ENCODE measurements at places on chromosomes 6 and 20.
A peak's percentile ranks its signal among the peaks of the same experiment; 100 is the strongest.

DNA sequence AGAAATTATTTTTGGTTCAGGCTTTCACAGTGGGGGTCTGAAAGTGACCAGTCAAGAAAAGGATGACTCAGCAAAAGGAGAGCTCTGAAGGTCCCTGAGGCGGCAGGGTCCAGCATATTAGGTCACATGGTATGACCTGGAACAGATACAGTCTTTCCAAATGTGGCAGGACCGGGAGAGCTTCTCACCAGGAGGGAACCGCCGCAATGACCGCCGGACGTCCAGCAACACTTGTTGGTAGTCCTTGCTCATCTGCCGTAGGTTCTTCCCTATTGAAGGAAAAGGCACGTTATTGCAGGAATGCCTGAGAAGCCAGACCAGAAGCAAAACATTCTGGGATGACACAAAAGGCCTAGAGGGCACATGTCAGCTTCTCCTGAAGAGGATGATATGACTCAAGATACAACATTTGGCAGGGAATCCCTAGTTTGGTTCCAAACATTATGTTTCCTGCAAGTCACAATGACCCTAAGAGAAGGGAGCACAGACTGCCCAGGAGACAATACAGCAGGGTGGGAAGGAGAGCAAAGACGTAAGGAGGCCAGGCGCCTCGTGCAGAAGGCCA, 17.4 kb downstream of the TBC1D20 start:
- no peak for DNase-seq

GRCh38 chr6:21665392-21666200, 72.0 kb downstream of the SOX4 start:
- no peak for DNase-seq

DNA sequence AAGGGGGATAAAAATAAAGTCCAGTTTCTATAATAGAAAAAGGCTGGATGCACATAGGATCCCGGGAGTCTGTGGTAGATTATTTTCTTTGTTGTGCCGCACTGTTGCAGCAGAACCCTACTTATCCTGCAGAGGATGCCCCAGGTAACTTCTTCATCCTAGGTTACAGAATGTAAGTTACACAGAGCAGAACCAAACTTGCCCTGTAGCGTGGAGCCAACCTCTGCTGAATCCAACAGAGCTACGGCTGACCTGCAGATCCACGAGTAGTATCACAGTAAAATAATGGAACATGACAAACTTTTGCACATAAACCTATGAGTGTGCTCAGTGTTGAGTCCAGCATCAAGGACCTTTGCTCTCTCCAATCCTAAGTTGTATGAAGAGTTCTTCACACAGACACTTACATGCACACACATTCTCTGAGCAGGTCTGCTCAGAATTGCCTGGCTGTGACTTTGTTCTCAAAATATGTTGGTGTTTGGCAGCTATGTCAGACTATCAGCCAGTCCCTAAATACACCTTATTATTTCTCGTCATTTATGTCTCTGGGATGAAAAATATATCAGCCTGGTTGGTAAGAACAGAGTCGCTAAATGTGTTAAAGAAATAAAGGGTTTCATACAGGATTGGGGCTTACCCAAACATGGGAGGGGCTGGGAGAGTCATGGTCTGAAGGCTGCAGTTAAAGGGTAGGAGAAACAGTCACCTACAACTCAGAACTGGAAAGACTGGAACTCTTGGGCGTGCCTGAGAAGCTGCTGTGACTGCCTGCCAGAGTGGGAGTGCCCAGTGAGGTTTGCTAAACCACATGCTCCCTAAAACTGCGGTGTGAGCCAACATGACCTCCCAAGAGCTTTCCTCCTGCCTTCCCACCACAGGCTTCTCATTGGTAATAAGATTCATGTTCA, 165.1 kb upstream of the SLC24A3 start:
- no peak for DNase-seq

DNA sequence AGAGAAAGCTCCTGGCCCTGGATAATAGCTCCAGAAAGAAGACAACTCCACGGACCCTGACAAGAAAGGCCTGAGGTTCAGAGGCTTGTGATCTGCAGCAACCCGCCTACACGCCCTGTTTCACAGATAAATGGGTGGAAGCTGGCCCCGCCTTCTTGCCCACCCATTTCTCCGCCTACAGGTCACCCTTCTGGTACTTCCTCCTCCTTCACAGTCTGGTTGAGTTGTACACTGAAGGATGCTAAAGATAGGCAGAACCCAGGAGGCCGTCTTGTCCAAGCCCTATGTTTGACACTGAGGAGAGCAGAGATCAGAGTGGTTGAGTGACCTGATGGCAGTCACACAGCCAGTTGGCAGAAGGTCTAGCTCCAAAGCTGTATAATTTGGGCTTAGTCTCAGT, 34.2 kb upstream of the MDGA1 start:
- DNase-seq = no peak

GRCh38 chr20:11714886-11715285, 202.8 kb upstream of the BTBD3 start:
- DNase-seq = no peak

GRCh38 chr6:147712841-147713240, 204.4 kb downstream of the SAMD5 start:
- no peak for DNase-seq

GRCh38 chr6:106748547-106749207, 119.3 kb downstream of the QRSL1 start:
- no peak for DNase-seq

GRCh38 chr20:25005220-25005619, 12.7 kb upstream of the APMAP start:
- no peak for DNase-seq

GRCh38 chr6:127423921-127424320, 35.3 kb downstream of the KIAA0408 start:
- no peak for DNase-seq

DNA sequence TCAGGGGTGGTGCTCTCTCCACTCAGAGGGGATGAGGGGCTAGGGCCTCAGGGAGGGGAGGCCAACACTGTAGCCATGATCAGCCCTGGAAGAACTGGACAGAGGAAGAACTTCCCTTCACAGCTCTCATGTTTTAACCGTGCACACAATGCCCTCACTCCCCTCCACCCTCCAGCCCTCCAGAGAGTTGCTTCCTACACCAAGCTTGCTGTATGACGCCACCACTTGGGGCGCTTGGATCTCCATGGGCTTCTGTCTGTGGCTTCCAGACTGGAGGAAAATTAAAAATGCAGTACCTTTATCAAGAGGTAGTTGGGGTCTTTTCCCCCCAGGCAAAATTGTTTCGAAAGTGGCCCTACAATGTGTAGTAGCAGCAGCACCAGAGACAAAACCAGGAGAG, 48.4 kb downstream of the ARHGAP40 start:
- DNase-seq = no peak

- no peak for DNase-seq
Measured at GRCh38 chr20:19495905-19496703, 262.0 kb upstream of the RIN2 start.

- DNase-seq = no peak
Measured at GRCh38 chr6:44926556-44926955, 401.6 kb upstream of the RUNX2 start.

DNA sequence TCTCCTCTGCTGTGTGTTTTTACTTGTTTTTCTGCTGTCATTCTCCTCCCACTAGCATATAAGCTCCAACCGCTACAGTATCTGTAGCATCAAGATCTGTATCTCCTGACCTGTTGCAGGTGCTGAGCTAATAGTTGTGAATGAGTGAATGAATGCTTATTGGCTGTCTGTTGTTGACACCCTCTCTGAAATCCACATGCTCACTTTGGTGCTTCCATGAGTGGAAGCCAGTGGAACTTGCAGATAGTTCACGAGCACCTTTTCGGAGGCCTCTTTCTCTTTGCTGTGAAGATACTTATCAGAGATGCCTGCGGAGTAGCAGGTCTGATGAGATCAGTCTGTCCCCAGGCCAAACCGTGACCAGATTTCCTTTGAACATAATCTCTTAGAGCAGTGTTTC, 117.3 kb downstream of the EYA2 start:
- DNase-seq = no peak

DNA sequence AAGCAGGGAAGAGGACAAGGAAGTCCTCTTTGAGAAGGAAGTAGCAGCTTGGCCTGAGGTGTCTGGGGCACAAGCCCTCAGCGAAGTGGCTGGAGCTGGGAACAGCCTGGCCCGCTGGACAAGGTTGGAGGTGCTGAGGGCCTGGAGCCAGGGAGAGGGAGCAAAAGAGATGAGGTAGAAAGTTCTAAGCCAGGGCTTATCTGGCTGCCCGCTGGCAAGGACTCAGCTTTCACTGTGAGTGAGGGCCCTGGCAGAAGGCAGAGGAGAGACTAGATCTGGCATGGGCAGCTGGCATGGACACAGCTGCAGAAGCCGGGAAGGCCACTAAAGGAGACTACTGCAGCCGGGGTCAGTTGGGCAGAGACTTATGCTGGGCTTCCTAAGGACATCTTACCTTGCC, 21.8 kb upstream of the PCMTD2 start:
- DNase-seq = no peak

- no peak for DNase-seq
Measured at GRCh38 chr6:3455569-3456394, 1.1 kb downstream of the SLC22A23 start.

GRCh38 chr6:154471609-154472362, 38.7 kb downstream of the CNKSR3 start:
- peak; percentile 100 for DNase-seq

- no peak for DNase-seq
Measured at GRCh38 chr6:156347246-156347645, 429.9 kb upstream of the ARID1B start.

GRCh38 chr6:3444276-3445088, 12.4 kb downstream of the SLC22A23 start:
- no peak for DNase-seq

GRCh38 chr6:1504465-1504864, 105.2 kb upstream of the FOXC1 start:
- no peak for DNase-seq

DNA sequence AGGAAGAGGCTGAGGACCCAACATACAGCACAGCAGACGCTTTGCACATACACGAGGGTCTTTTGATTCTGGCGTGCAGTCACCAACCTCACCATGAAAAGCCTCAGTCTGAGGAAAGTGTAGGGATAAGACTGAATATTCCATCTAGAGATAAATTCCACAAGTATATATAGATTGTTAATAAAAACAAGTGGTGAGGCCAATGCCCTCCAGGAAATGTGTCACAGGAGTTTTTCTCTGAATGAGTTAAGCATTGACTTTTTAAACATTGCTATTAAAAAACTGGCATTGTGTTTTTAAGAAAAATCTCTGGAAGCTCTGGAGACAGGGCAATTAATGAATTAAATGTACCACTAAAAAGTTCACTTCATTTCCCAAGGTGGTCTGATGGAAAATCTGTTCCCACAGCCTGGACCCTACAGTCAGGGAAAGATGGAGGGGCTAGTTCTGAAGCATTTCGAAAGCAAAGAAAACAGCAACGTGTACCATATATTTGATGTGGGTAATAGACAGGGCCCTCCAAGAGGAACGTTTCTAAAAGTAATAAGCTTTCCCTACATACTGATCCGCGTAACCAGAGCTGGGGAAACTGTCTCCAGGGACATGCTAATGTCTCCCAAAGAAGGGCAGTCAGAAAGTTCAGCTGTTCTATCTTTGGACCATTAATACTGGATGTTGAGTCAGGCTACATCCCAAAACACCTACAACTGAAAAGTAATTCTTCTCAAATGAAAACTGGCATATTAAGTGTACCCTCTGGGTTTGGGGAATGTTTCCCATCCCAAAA, 301.1 kb downstream of the FOXC1 start:
- no peak for DNase-seq

GRCh38 chr20:16740365-16741072, 7.6 kb upstream of the OTOR start:
- DNase-seq = no peak

GRCh38 chr6:156280065-156280464, 497.1 kb upstream of the ARID1B start:
- peak; percentile 74 for DNase-seq

- no peak for DNase-seq
Measured at GRCh38 chr6:141244366-141244765, 888.4 kb upstream of the GJE1 start.

DNA sequence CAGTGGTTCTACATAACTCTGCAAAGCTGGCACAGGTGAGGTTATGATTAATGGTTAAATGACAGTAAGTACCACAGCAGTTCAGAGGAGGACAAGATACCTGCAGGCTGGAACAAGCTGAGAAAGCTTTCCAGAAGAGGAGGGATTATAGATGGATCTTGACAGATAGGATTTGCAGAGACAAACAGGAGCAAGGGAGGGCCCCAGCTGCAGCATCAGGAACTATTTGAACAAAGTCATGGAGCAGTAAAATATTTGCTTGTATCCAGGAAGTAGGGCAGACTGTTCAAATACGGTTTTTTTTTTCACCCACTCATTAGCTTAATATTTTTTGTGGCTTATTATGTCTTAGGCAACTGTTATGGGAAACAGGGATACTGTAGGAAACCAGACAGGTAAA, 144.4 kb upstream of the MAN1A1 start:
- DNase-seq = no peak

- DNase-seq = no peak
Measured at GRCh38 chr6:139597087-139597763, 222.8 kb upstream of the CITED2 start.

- no peak for DNase-seq
Measured at GRCh38 chr6:129776542-129777330, 66.8 kb upstream of the ARHGAP18 start.

GRCh38 chr6:390914-391558, 516 bp upstream of the IRF4 start:
- no peak for DNase-seq

GRCh38 chr6:7489376-7489775, 52.1 kb upstream of the DSP start:
- DNase-seq = peak; percentile 92

- no peak for DNase-seq
Measured at GRCh38 chr6:139776041-139776440, 401.6 kb upstream of the CITED2 start.

GRCh38 chr6:25963426-25964123, 973 bp downstream of the TRIM38 start:
- peak; percentile 42 for DNase-seq

DNA sequence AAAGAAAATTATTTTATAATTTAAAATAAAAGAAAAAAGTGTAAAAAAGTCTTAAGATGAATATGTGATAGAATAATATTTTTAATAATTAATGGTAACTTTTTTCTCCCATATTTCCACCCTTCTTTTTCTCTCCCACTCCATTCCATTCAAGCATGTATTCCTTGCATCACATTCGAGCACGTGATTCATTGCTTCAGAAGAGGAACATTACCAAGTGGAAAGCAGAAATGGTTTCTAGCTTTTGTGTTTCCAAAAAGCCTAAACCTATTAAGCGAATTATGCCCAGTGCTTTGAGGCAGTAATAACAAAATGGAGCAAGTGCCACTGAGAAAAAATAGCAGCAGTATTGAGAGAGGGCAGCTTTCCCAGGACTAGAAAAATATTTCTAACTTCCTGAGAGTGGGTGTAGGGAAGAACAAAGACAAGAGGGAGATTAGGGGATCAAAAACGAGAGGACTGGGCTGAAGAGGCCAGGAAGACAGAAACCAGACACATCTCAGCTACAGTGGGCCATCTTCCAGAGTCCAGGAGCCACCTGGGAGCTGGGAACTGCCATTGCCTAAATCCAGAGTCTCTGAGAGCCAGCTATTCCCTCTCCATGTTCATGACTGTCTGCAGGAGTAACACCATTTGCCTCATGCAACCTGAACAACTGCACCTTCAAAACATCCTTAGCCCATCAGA, 15.0 kb upstream of the AKIRIN2 start:
- DNase-seq = no peak

- no peak for DNase-seq
Measured at GRCh38 chr20:50792708-50793574, 1.9 kb upstream of the BCAS4 start.

GRCh38 chr6:126170978-126171382, 168.9 kb upstream of the CENPW start:
- DNase-seq = peak; percentile 22
